ENCODE measurements at places on chromosomes 7 and 10. TPM values are rescaled to one million over a fixed set of nuclear protein-coding genes. Genes with fewer than 3 reads are reported as not detected.

Gene HPSE2
- total RNA-seq = 0.07 TPM

Gene NAT16
- total RNA-seq = not detected

Gene MEST
- total RNA-seq = 1.7 TPM

Gene NOLC1
- total RNA-seq = 30.6 TPM

Gene CEP55
- total RNA-seq = not detected

Gene FAM131B
- total RNA-seq = 0.21 TPM

Gene ZNF92
- total RNA-seq = 3.5 TPM

Gene FGFR2
- total RNA-seq = 0.48 TPM

Gene IKZF1
- total RNA-seq = 1.5 TPM

Gene SHTN1
- total RNA-seq = 2.2 TPM

Gene CYP3A7
- not detected for total RNA-seq

Gene HOXA3
- total RNA-seq = 0.12 TPM

Gene IGFBP3
- 32.1 TPM for total RNA-seq

Gene LIPF
- total RNA-seq = not detected

All from heart right ventricle (tissue), 16 donors.